ENCODE measurements at places on chromosomes 3 and 15. TPM values are rescaled to one million over a fixed set of nuclear protein-coding genes. Genes with fewer than 3 reads are reported as not detected.

Gene ARHGAP11A
- 155 TPM for total RNA-seq

Gene CAPN3
- total RNA-seq: 2.9 TPM

Gene PCSK6
- total RNA-seq: 0.76 TPM

Gene MEGF11
- total RNA-seq: not detected

Gene IL17RE
- total RNA-seq: 1.3 TPM

Gene STRA6
- total RNA-seq: not detected

Gene TJP1
- total RNA-seq: not detected

Gene ILDR1
- total RNA-seq: not detected

Gene PPM1M
- 91.9 TPM for total RNA-seq

Gene RARB
- not detected for total RNA-seq

Gene WDR53
- total RNA-seq: 21.8 TPM

Gene PPP4R2
- 80.9 TPM for total RNA-seq

Gene C3orf49
- not detected for total RNA-seq

Gene PRR20G
- total RNA-seq: not detected

Gene GOLGA6L9
- 2.3 TPM for total RNA-seq

Gene PIGX
- 42.1 TPM for total RNA-seq

Gene SH3GL3
- not detected for total RNA-seq

Gene PIGZ
- total RNA-seq: 0.81 TPM

Gene POPDC2
- 4.8 TPM for total RNA-seq

Gene SCAANT1
- not detected for total RNA-seq

Gene KLF15
- not detected for total RNA-seq

Gene CORO2B
- not detected for total RNA-seq

Gene LYSMD4
- 8.9 TPM for total RNA-seq

Gene TM4SF18
- total RNA-seq: not detected

Gene ASB14
- not detected for total RNA-seq

Gene KLHL40
- total RNA-seq: not detected

Gene FBN1
- total RNA-seq: 0.81 TPM
